ENCODE measurements at places on chromosomes 11 and 22.

DNA sequence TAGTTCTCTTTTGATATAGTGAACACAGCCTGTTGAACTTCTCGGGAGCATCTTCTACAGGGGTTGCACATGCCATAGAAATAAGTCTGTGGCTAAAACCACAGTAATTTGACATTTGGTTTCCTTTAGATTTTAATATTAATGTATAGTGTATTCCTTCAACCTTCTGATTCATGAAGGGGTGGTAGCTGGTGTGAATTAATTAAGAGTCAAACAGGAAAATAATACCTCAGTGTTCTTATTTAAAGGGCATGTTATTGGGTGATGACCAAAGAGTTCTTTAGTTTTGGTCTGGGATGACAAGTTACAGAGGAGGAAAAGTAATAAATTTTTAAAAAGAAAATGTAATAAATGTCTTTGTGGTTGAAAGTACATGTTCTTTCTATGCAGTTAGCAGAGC is 86.8 kb downstream of the PDHX start:
- DNase-seq: no peak

DNA sequence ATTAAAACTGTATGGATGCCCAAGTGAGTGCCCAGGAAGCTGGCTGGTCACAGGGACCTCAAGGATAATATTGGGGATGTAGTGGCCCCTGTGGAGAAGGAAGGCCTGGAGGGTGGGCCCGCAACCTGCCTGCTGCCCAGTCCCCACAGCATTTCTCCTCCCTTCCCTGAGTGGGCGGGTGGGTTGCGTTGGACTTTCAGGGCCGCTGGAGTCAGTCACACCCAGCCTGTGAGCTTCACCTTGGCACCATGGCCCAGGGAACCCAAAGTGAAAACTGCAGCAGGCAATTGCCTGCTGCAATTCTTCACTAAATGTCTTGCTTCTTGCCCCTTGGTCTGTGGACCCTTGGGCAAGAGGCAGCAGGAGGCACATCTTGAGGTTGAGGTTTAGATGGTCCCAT is 4.7 kb downstream of the GNAZ start:
- DNase-seq: no peak

DNA sequence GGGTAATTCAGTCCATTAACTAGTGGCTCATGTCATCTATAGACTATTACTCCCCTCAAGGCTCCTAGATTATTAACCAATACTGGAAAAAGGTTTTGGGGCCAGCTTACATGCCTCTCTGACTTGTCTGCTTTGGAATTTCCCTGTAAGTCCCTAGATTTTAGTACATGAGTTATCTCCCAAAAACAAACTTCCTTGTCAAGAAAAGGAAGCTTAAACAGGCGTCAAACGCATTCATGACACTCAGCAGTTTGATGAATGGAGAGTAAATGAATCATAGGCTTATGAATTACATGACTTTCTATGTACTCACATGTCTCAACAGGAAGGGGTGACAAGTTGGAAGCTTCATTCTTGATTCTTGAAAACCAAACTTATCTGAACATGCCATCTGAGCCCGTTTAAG is 70.8 kb downstream of the BLID start:
- DNase-seq: no peak

DNA sequence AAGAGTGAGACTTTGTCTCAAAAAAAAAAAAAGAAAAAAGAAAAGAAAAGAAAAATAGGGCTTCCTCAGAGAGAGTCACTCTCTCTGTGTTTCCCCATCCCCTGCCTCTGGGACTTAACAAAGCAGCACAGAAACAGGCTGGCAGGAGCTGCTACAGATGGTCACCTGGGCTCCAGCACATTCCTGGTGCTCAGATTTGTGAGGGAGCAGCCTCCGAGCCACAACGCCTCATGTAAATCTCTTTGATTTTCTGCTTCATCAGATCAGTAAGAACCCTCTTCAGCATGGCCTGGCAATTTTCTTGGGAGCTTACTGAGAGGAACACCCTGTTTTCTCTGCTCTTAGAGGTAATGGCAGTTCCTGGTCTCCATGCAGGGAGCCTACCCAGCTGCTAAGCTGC is 15.2 kb upstream of the LDHA start:
- DNase-seq: no peak

DNA sequence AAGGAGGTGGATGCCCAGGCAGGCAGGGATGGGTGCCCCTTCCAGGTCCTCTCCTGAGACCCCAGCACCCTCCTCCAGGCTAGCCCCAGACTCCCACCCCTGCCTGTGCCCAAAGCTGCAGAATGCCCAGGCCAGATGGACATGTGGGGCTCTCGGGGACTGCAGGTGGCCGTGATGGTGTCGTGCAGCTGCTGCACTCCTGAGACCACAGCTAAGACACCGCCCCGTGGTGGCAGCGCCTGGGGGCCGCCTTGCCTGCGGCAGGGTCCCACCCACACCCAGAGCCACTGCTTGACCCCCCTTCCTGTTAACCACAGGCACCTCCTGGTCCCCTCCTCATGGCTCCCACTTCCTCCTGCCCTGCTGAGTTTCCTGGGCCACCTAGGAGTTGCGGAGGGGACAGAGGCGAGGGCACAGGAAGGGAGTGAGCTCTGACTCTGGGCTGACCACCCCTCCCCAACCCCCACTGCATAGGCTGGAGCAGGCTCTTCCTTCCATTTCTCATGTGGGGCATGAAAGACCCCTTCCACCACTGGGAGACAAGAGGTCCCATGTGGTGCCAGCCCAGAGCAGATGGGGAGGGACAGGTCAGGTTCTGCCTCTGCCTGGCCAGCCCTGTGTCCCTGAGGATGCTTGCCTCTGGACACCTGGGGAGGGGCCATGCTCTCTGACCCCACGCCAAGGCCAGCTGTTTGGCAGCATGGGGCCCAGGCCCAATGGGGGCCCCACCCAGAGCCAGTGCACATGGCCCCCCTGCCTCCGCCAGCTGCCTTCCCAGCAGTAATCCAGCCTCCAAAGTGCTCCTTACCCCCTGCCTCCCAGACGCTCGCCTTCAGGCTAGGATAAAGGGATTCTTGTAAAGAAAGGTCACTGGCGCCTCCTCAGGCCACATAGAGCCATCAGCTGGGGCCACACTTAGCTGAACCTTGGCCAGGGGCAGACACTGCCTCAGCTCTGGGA is 29.3 kb downstream of the OSBPL5 start:
- no peak for DNase-seq

DNA sequence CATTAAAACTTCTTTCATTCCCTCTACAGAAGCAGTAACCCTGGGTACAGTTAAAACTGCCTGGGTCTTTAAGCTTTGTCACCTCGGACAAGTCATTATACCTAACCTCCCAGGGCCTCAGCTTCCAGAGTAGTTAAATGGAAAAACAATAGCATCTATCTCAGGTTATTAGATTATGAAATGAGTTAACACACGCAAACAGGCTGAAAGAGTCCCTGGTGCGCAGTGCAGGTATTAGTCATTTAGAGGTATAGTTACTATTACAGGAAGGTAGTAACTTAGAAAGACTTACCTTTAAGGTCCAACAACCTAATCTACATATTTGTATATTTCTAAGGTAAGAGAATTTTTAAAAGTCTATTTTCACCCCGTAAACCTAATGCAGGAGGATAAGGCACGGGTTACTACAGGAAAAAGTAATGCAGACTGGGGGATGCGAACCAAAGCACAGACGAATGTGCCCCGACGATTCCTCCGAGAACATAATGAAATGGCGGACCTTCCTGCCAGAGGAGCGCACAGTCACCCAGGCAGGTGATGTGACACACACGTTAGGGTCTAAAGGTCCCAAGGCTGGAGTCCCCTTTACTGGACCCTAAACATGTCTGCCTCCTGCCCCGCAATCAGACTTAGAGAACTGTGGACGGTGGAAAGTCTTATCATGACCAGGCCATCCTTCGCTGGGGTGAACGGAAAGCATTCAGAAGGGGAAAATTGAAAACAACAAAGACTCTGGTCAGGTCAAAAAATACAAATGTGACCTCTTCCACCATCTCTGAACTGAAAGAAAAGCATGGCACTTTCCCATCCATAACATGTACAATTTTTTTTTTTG is 1.3 kb downstream of the NAP1L4 start:
- peak; percentile 80 for DNase-seq

DNA sequence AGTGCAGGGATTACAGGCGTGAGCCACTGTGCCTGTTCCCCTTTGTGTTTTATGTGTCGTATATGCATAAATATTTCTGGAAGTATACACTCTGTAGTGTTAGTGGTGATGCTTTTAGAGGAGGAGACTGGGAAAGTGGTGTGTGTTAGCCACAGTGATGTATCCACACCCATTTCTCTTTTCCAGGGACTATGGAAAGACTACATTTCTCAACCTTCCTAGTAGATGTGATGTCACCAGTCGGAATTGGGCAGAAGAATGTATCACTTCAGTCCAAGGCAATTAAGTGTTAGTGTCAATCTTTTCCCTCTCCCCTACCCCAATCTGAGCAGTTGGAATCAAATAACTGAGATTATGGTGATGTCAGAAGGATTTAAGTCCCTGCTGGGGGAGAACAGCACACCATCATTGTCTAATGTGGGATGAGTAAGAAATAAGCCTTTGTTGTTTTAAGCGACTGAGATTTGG is 5.8 kb upstream of the ATG16L2 start:
- DNase-seq: no peak

DNA sequence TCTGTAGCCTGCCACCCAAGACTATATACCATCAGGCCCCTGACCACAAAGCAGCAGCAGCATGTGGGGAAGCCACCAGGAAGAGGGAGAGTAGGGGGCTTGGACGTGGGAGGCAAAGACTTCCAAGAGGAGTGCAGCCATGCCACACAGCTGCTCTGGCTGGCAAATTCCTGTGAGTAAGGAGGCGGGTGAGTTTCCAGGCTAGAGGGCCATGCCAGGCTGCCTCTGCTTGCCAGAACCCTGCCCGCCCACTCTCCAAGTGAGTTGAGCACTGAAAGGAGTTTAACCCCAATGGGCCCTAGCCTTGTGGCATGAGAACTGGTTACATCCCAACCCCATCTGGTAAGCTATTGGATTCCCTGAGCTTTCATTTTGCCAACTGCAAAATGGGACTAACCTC is 4.7 kb upstream of the DGAT2 start:
- no peak for DNase-seq

- no peak for DNase-seq
Measured at GRCh38 chr22:22450343-22450839, 58.2 kb downstream of the ZNF280B start.
